ENCODE measurements at places on chromosomes 5 and 9.
A peak's percentile ranks its signal among the peaks of the same experiment; 100 is the strongest.

GRCh38 chr5:138946831-138947560, 71.9 kb upstream of the LRRTM2 start:
- DNase-seq: no peak

GRCh38 chr5:86999951-87000350, 267.7 kb upstream of the RASA1 start:
- no peak for DNase-seq

GRCh38 chr9:113274474-113275156, 757 bp downstream of the CDC26 start:
- DNase-seq: no peak

GRCh38 chr9:129126749-129127618, 15.8 kb downstream of the PTPA start:
- no peak for DNase-seq

- no peak for DNase-seq
Observed at GRCh38 chr5:1754531-1755220, 45.0 kb downstream of the MRPL36 start.

GRCh38 chr9:1366276-1366675, 316.1 kb downstream of the DMRT2 start:
- DNase-seq: no peak

DNA sequence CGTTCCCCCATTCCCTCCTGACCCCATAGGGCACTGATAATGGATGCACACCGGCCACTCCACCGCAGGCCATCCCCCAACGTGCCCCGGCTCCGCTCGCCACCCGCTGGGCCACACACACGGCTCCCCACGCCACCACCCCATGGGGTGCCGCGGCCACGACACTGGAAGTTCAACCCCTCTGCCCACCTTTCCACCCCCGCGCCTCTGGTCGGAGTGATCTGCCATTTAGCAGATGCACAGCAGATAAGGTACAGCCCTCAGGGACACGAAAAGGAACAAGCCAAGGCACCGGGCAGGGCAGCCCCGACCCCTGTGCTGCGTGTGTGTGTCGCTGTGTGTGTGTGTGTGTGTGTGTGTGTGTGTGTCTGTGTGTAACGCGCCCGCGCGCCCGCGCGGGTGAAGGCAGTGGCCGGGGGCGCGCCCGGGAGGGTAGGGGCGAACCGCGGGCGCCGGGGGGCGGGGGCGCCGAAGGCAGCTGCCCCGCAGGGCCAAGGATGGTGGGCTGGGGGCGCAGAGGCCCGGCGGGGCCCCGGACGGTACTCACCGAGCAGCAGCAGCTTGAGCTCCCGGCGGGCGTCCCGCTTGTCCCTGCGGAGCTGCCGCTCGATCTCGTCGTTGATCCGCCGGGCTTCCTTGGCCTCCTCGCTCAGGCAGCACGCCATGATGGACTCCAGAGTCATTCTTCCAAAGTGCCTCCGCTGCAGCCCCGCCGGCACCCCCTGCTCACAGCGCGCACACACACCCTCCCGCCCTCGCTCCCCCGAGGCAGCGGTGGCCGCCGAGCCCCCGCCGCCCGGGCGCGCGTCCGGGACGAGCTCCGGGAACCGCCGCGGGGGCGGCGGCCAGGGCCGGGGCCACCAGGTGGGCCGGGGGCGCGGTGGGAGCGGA, 813 bp downstream of the GNAQ start:
- DNase-seq: peak; percentile 19

DNA sequence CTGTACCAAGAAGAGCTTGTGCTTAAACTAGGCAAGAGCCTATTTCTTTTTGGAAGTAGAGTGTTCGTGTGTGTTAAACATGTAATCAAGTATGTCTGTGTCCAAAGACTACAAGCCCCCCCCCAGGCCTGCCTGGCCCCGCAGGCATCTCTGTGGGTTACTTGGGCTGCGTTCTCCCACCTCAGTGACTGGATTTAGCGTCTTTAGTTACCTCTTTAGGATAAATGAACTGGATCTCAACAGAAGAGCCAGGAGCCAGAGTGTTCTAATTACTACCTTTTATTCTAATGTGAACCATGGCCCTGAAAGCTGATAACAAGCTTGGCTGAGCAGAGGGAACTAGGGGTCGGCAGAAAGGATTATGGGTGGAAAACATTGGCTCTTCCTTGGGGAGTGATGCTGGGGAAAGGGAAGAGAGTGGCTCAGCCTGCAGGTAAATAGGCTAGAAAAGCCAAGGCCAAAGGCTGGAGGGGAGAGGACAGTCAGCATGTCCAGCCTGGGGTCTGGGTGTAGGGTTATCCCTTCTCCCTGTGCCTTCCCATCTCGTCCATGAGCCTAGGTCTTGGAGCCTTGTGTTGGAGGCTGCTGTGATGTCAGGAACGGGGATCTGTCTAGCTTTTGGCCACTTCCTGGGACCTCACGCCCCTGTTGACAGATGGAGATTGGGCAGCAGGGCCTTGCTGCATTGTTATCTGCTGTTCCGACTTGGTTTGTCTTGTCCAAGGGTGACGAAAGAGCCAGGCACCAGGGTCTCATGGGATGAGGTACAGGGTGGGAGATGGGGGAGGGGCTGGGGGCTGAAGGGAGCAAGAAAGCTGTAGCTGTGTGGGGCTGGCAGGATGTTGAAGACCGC, 11.1 kb downstream of the CD74 start:
- no peak for DNase-seq

- no peak for DNase-seq
Observed at GRCh38 chr9:109381011-109381729, 60.3 kb upstream of the EPB41L4B start.

Data from stimulated activated CD8-positive, alpha-beta memory T cell treated with anti-CD3 and anti-CD28 coated beads, Interleukin-15, amount 100 ng/mL, for 4 hours (primary cell).